ENCODE measurements at places on chromosomes 7 and 10. TPM values are rescaled to one million over a fixed set of nuclear protein-coding genes. Genes with fewer than 3 reads are reported as not detected.

LRIT1 gene
- total RNA-seq, result not detected

SPDYE9 gene
- total RNA-seq, result not detected

IDI2 gene
- not detected for total RNA-seq

GRID2IP gene
- 0.29 TPM for total RNA-seq

TCAF2 gene
- 22.0 TPM for total RNA-seq

NRAP gene
- not detected for total RNA-seq

TUBB8 gene
- total RNA-seq, result not detected

IQCE gene
- 11.6 TPM for total RNA-seq

FGFBP3 gene
- total RNA-seq, result 0.81 TPM

BTBD16 gene
- total RNA-seq, result not detected

PILRB gene
- 48.4 TPM for total RNA-seq

ASB4 gene
- total RNA-seq, result not detected

CDK6 gene
- 404 TPM for total RNA-seq

GGCT gene
- 37.9 TPM for total RNA-seq

ICA1 gene
- 0.31 TPM for total RNA-seq

All from natural killer cell treated with Interleukin-12 subunit alpha and Interleukin-12 subunit beta and Interleukin-15 and Interleukin-18, amount 100 ng/mL, for 72 hours (primary cell).